ENCODE measurements at places on chromosomes 4 and X. TPM values are rescaled to one million over a fixed set of nuclear protein-coding genes. Genes with fewer than 3 reads are reported as not detected.

DGKK gene
- total RNA-seq: not detected

IL2 gene
- not detected for total RNA-seq

DRP2 gene
- 0.25 TPM for total RNA-seq

AFF2 gene
- 0.72 TPM for total RNA-seq

STEEP1 gene
- total RNA-seq: 30.3 TPM

HTR2C gene
- total RNA-seq: not detected

CSAG1 gene
- not detected for total RNA-seq

CCNB3 gene
- 0.89 TPM for total RNA-seq

COL25A1 gene
- total RNA-seq: 0.30 TPM
